Stimulated activated CD4-positive, alpha-beta T cell treated with anti-CD3 and anti-CD28 coated beads, Interleukin-2, amount 100 ng/mL, for 24 hours (primary cell): ENCODE measurements at places on chromosomes 5 and 9.
A peak's percentile ranks its signal among the peaks of the same experiment; 100 is the strongest.

- DNase-seq, result no peak
Measured at GRCh38 chr5:99317136-99317535, 388.3 kb upstream of the CHD1 start.

- DNase-seq, result no peak
Measured at GRCh38 chr9:96047741-96048103, 172.2 kb downstream of the ERCC6L2 start.

GRCh38 chr5:6542421-6543345 is 90.2 kb downstream of the NSUN2 start:
- DNase-seq, result no peak

DNA sequence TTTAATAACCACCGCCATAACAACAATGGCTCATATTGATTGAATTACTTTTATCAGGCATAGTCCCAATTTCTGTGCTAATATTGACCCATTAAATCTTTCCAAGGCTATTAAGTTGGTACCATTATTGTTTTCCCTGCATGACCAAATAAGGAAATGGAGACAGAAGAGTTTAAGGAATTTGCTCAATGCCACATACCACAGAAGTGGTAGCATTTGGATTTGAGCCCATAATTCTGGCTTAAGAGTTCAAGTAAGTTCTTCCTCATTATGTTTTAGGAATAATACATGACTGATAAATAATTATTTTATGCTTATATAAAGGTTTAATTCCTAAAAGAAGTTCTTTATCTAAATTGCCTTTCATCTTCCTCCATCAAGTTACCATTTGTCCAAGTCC is 43.4 kb upstream of the HAPLN1 start:
- DNase-seq, result no peak

DNA sequence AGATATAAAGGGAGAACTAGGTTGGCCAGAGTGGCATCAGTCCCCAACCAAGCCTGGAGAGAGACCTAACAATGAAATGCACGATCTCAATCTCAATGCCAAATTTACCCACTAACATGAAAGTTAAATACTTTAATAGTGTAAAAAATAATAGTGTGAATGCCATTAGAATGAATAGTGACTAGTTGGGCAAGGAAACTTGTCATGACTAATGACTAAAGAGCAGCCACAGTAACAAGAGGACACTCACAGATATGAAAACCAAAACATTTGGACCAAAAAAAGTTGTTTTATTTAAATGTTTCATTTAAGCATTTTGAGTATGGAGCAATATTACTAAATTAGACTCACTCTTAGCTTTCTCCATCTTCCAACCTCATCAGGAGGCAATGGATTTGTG is 1853.8 kb downstream of the EFNA5 start:
- no peak for DNase-seq

- peak; percentile 40 for DNase-seq
Measured at GRCh38 chr9:134243778-134244467, 79.6 kb upstream of the RNU6ATAC start.

- peak; percentile 41 for DNase-seq
Measured at GRCh38 chr9:69121155-69122081, 52.7 kb upstream of the TJP2 start.

DNA sequence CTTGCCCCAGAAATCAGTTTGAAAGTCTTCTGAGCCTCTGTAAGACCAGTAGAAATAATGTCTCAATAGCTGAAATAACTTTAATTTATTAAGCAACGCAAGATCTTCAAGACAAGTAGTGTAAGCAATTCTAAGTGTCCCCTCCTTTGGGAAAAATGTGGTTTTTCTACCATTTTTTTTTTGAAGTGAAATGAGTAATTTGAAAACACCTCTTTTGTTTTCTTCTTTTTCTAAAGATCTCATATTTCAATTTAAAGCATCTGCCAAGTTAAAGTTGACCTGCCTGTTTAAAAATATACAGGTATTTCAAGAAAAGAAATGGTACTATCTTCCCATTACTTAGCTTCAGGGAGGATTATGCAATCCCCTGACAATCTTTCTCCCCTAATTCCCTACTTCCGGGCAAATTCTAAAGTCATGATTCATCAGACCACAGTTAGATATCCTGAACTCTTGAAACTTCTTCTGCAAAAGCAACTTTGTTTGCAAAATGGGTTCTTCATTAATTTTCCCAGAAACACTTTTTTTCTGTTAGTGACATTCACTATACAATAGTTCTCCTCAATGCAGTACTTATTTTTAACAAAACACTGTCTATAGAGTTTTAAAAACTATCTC is 7.8 kb upstream of the ANXA1 start:
- no peak for DNase-seq

DNA sequence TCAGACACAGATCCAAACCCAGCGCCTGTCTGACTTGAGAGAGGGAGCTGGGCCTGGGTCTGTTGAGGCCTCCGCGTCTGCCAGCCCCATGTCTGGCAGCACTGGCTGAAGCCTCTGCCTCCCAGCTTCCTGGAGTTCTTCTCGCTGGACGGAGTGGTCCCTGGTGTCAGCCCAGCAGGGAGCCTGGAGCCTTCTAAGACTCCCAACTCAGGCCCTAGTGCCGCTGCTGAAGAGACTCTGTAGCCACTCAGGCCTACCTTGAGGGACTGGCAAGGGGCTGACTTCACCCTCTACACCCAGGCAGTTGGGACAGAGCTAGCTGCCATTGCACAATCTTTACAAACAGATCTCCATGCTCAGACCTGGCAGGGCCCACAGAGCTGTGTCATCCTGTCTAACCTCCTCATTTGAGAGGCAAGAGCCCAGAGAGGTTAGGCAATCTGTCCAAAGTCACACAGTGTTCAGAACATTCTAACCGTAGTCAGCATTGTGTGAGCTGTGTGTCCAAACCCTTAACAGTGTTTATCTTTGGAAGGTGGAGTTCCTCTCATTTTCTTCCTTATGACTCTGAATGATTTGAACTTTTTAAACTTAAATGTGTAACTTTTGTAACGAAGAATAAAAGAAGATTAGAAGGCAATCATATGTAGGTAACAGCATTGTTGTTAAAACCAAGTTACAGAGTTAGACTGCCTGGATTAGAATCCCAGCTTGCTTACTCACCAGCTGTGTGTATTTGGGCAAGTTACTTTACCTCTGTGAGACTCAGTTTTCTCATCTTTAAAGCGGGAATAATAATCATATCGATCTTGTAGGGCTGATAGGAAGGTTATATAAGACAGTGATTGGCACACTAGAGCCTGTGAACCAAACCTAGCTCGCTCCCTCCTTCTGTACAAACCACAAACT is 4.6 kb upstream of the DUSP1 start:
- DNase-seq, result no peak

DNA sequence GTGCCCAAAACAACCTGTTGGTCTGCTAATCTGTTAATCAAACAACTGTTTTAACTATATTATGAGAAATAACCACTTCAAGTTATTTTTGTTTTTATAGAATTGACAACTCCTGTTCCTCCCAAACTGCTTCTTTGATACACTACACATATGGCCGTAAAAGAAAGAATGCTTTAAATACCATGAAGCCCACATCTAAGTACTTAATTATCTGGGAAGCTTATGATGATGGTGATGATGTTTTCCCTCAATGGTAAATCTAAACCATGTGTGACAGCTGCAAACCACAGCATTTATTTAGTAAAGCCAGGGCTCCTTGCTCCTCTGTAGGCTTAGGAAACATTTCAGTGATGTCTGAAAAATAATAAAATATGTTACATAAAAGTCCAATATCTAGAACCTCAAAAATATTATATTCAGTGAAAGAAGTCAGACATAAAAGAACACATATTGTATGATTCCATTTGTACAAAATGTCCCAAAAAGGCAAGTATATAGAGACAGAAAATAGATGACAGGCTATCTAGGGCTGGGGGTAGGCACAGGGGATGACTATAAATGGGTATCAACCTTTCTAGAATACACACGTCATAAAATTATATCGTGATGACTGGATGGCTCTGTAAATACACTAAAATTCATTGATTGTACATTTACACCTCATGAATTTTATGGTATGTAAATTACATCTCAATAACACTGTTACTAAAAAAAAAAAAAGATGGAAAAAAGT is 154.1 kb downstream of the EFNA5 start:
- DNase-seq, result no peak

DNA sequence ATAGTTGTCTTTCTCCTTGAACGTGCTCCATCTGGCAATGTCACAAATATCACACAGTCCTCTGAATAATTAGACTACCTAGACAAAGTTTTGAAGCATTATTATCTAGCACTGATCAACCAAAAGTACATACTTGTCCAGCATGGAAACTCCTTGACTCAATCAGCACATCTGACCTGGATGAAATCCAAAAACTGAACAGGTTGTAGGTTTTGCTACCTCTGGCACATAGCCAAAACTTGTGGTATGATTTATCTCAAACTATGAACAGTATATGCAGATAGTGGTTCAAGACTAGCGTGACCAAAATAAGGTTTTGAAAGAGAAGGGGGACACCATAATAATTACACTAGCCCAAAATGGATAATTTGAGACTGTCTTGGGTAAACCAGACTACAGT is 158.1 kb downstream of the ARRDC3 start:
- DNase-seq, result no peak

GRCh38 chr5:132961887-132962286 is 1.5 kb downstream of the AFF4 start:
- no peak for DNase-seq

- DNase-seq, result no peak
Measured at GRCh38 chr5:1338506-1339070, 6.3 kb downstream of the CLPTM1L start.

DNA sequence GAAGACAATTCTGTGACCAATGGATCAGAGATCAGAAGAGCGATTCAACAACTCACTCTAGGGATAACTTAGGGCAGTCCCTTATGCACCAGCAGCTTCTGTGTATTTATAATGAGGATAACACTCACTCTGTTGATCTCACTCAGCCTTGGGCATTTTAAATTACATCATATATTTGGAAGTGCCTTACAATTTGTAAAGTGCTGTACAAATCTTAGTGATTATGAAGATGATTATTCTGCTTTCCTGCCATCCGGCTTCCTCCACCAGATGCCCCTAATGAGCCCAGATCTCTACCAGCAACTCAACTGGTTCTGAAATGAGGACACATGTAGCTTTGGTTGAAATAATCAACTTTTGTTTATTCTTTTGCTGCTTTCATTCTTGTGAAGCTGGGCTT is 105.3 kb downstream of the PCSK1 start:
- no peak for DNase-seq

GRCh38 chr9:137030538-137031527 is 1.1 kb downstream of the FUT7 start:
- peak; percentile 52 for DNase-seq

- DNase-seq, result no peak
Measured at GRCh38 chr5:27701931-27702903, 663.8 kb upstream of the CDH9 start.

GRCh38 chr5:54194318-54194717 is 116.1 kb downstream of the ARL15 start:
- no peak for DNase-seq

GRCh38 chr9:77679661-77680368 is 31.7 kb upstream of the GNA14 start:
- no peak for DNase-seq

DNA sequence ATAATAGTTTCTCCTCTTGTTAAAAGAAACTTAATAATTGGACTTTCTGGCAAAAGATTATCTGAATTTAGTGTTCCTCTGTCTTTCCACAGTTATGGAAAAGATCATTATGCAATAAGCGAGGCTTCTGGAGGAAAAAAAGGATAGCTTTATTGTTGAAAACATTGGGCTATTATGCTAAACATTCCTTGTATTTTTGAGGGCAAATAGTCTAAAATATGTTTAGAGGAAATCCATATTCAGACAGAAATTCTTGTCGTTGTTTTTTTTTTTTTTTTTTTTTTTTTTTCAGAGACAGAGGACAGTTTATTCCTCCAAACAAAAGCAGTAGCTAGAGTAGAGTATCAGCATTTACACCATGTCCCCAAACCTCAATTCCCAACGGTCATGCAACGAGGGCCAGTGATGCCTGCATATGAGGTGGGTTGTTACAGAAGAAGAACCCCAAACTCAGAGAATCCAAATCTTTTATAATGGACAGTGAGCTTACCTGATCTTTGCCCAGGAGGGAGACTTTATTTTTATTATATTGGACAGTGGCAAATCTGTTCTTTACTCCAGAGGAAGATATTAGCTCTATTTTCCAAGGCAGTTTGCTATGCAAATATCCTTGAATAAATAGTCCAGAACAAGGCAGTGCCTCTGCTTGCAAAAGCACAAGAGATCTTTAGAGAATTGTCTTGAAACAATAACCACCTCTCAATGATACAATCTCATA is 48.4 kb upstream of the CDK5RAP2 start:
- DNase-seq, result no peak

DNA sequence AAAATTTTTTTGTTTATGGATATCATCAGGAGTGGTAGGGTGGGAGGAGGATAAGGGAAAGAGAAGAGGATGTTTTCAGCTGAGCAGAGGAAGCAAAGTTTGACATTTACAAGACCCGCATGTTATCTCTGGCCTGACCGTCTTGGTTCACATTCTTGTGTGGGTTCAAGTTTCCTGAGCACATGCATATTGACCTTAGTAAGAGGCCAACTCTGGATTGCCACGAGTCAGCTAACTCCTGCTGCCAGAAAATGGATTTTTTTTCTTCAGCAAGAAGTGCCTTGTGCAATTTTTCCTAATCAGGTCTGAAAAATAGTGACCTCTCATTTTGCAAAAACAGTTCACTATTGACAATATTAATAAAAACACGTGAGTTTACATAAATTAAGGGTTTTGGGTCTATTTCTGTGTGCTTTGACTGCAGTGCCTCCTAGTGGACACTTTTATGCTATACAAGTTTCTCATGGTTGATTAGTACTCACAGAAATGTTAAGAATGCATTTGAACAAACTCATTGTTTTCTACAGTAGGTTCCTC is 27.1 kb upstream of the BASP1 start:
- no peak for DNase-seq

GRCh38 chr5:37881359-37881758 is 41.5 kb upstream of the GDNF start:
- no peak for DNase-seq

DNA sequence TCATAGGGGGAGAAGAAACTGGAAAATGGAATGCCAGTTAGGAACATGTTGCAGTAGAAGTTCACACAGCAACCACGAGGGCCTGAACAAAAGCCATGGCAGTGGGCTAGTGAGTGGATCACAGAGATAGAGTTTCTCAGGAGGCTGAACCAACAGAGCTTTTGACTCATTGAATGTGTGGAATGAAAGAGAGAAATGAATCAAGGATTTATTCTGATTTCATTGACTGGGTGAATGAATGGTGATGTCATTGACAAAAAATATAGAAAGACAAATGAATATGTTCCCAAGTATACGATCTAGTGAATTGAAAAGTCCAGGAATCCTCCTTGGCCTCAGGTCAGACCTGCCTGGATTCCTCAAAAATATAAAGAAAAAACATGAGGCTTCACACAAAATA is 99.2 kb downstream of the ZNF462 start:
- DNase-seq, result no peak
